ENCODE measurements at places on chromosomes 7 and 10.

- no peak for DNase-seq
These were observed 895.7 kb downstream of the XPNPEP1 start for GRCh38 chr10:109027534-109028185.

DNA sequence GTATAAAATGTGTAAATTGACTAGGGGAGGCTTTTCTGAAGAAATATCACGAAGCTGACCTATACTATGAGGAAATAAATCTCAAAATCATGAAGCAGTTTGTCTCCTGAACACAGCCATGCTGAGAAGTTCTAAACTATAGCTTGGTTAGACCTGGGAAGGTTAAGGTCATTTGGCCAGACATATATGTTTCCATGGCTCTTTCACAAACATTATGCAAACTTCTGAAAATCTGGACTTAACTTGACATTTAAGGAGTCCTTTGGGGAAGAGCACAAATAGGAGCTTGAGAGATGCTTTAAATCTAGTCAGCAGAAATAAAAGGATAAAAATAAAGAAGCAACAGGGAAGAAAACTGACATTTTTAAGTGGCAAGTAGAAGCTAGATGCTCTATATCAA lies 115.9 kb upstream of the MEOX2 start:
- no peak for DNase-seq

- no peak for DNase-seq
These were observed 138.4 kb downstream of the MGMT start for GRCh38 chr10:129605266-129605985.

DNA sequence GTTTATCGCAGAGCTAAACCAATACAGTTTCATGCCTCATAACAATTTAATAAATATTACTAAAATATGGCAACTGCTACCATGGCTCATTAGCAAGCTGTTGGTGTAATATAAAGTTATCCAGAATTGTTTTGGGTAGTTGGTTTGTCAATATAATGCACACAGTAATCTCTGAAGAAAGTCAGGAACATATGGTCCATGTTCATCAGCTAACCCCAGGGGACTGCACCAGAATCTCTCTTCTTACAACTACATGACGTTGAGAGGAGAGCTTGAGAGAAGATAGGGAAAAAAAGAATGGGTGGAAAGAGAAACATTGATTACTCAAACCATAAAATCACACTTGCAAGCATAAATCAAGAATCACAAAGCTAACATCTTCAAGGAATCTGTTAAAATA lies 333.7 kb downstream of the NRG3 start:
- peak; percentile 18 for DNase-seq

Measured in NCI-H1694 (cell line).